NCI-H1105 treated with DMSO at 0.1 percent for 48 hours (cell line): ENCODE measurements at places on chromosomes 1 and 21.

GRCh38 chr1:206846487-206846886 is 18.9 kb upstream of the IL20 start:
- no peak for DNase-seq

DNA sequence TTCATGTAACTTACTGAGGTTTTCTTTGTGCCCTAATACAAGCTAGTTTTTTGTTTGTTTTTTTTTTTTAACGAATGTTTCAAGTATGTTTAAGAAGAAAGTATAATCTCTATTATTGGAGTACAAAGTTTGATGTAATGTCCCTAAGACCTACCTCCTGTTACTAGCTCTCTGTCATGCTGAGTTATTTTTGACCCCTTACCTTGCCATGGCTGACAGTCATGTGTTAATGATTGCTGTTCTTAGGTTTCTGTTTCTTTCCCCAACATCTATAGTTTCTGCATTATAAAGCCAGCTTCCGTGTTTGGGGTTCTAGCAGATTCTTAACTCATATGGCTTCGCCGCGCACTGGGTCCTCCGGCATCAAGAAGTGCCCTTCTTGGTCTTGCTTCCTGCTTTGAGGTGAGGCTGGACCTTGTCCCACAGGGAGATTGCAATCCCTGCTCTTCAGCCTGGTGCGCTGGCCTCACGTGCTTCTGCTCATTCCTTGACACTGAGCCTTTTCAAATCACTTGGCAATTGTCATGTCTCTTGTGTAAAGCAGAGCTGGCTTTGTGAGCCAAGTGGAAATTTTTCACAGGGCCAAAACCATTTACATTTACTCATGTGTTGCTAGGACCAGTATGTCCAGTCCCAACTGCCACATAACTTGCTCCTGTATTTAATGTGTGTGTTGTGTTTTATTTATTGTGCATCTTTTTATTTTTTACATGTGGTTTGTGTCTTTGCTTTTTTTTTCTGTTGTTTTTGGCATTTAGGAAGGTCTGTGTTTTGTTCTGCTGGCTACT is 135.0 kb upstream of the COL6A1 start:
- no peak for DNase-seq

- no peak for DNase-seq
These were observed 9.3 kb downstream of the DPYD start for GRCh38 chr1:97911266-97912215.

DNA sequence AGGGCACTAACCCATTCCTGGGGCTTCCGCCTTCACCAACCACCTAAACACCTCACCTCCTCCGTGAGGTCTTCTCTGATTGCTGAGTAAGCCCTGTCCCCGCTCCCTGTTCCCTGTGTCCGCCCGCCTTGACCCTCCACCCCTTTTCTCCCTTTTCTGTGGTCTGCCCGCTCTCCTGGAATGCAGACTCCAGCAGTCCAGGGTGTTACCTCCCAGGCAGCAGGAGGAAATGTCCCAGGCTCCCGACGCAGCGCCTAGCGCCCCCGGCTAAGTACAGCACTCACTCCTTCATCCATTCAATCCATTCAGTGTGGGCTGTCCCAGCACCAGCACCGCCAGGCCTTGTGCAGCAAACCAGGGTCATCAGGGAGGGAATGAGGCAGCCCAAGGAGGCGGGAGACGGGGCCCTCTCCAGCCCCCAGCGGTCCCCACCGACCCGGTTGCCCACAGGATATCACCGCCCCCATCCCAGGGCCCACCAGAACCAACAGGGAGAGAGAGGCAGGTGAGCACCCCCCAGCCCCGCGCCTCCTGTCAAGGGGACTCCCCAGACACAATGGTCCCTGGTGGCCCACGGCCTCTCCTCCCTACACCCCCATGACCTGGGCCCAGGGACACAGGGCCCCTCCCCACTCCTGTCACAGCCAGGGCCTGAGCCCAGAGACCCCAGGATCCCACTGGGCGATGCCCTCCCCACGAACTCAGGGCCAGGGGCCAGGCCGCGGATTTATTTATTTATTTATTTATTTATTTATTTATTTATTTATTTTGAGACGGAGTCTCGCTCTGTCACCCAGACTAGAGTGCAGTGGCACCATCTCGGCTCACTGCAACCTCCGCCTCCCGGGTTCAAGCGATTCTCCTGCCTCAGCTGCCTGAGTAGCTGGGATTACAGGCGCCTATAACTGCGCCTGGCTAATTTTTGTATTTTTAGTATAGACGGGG is 10.2 kb downstream of the TNFRSF14 start:
- DNase-seq, result no peak

- no peak for DNase-seq
These were observed 110.2 kb downstream of the PSMG1 start for GRCh38 chr21:39073063-39073462.

DNA sequence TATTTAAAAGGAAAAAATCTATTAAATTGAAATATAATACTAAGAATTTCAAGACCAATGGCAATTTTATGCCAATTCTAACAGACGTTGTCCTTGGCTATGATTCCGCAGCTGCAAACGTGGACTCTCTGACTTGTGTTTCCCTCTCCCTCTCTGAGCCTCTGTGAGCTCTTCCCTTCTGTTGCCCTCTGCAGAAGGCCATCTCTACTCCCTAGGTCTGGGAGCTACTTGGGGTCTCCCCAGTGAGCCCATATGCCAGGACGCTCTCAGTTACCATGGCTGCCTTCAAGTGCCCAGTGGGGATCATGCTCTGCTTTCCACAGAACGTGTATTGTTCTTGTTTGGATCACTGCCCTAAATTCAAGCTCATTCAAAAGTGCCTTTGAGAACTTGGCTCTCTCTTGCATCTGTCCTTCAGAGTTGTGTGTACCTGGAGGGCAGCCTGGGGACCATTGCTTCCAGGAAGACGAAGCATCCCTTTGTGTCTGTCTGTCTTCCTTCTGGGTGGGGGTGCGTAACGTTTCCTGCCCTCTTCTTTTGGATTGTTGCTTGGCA is 97.5 kb upstream of the TSPAN2 start:
- no peak for DNase-seq

GRCh38 chr1:178612261-178612660 is 99.4 kb downstream of the TEX35 start:
- DNase-seq, result no peak

DNA sequence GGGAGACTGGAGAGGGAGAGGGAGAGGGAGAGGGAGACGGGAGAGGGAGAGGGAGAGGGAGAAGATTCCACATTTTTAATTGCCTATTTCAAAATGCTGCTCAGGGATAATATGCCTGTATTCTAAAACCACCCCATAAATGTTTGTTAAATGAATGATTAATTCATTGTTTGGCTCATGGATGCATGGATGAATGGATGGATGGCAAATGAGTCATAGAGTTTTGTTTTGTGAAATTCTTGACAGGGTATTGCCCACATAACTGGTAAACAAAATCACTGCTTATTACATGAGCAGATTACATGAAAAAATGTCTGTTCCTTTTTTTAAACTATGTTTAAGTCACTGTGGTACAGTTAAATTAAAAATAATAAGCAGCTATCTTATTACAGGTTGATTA is 220.4 kb downstream of the ZP4 start:
- no peak for DNase-seq

- no peak for DNase-seq
These were observed 114.8 kb upstream of the USP24 start for GRCh38 chr1:55329808-55330432.

DNA sequence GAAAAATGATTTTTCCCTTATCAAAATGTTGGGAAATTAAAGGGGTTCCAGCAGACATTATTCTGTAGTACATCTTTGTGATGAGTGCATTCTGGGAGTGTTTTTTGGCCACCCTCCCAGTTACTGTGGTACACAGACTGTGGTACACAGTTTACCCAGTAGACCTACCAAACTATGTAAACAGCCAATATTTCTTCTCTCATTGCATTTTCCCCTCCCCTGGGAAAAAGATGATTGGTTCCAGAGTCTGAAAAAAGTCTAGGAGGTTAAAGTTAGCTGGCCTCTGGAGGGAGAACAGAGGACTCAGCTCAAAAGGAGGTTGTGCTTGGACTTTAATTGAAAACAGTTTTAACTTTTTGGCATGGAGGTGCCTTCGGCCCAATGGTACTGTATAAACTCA is 42.5 kb downstream of the PGM1 start:
- DNase-seq, result no peak
